ENCODE measurements at places on chromosomes 5 and 9.

- DNase-seq, result no peak
These were observed 175.9 kb downstream of the MAN2A1 start for GRCh38 chr5:109865637-109866036.

DNA sequence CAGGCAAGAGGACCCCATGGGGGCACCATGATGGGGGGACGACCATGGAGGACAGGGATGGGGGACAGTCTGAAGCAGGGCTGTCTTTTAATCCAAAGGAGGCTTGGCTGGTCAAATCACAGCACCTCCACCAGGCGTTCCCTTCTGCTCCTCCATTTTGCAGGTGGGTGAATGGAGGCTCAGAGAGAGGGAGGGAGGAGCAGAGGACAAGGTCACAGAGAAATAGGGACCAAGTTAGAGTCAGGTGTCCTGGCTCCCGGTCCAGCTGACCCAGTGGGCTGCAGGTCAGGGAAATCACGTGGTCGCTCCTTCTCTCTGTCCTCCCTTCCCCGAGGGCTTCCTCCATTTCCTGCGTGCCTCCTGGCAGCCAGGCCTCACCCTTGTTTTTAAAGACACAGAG lies 156.4 kb upstream of the SMIM23 start:
- no peak for DNase-seq

DNA sequence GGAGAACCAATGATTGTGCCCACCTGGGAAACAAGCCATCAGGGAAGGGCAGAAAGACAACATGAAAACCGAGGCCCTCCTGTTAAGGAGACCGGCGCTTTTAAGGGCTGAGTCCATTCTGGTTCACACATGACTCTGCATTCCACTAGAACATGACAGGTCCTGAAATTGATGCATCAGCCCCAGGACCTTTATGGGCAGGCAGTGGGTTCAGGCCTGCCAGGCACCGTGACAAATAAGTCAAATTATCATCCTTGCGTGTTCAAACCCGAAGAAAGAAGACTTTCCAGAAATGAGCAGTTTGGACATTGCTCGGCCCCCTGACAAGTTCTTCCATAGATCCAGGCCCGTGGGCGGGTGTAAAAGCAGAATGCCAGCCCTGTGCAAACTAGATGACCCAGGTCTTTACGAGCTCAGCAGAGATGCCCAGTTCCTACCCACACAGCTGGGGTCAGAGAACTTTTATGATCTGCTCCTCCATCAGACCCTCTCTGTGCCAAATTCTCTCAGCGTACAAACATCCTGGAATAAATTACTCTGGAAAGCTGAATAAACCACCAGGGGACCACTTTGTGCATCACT lies 295.5 kb upstream of the WWC1 start:
- DNase-seq, result no peak

DNA sequence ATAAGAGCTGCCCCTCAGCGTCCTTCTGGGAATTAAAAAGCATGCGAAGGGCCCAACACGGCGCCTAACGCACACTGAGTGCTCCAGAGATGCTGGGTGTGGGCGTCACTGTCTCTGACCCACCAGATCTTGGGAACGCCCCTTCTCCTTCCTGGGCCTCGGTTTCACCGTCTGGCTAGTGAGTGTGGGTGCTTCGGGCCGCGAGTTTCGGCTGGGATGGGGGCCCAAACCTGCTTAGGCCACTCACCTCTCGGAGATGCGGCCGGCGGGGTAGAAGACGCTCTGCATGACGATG lies 3.7 kb downstream of the PIP5KL1 start:
- no peak for DNase-seq

GRCh38 chr5:10199692-10200091 lies 50.0 kb downstream of the ATPSCKMT start:
- no peak for DNase-seq

- no peak for DNase-seq
These were observed 23.7 kb downstream of the PTGS1 start for GRCh38 chr9:122394265-122395125.

GRCh38 chr5:150490296-150490669 lies 17.6 kb upstream of the NDST1 start:
- no peak for DNase-seq
